ENCODE measurements at places on chromosomes 2 and 18.
A peak's percentile ranks its signal among the peaks of the same experiment; 100 is the strongest.

DNA sequence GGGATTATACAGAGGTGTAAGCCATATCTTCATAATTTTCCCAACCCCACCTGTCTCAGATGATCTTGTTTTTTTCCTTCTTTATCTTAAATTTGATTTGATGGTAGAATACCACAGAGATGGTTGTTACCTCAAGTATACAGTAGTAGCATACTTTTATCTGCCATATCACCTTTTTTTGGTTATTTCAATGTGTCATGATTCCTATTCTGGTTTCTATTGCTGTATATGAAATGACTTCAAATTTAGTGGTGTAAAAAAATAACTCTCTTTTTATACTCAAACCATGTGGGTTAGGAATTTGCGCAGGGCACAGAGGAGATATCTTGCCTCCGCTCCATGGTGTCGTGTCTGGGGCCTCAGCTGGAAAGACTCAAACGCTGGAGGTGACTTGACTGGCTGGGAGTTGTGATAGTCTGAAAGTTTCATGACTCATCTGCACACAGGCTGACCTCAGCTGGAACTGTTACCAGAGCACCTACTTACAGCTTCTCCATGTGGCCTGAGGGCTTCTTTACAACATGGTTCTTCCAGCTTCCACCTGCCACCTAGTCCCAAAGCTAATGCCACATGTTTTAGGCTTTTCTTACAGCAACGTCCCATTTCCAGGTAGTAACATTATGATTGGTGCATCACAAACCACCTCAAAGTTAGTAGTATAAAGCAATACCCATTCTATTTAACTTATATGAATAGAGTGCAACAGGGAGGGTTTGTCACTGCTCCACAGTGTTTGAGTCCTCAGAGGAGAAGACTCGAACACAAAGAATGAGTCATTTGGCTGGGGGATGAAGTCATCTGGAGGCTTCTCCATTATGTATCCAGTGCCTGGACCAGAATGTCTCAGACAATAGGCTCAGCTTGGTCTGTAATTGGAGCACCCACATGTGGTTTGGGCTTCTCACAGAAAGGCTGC is 82.3 kb upstream of the XPO1 start:
- no peak for DNase-seq

DNA sequence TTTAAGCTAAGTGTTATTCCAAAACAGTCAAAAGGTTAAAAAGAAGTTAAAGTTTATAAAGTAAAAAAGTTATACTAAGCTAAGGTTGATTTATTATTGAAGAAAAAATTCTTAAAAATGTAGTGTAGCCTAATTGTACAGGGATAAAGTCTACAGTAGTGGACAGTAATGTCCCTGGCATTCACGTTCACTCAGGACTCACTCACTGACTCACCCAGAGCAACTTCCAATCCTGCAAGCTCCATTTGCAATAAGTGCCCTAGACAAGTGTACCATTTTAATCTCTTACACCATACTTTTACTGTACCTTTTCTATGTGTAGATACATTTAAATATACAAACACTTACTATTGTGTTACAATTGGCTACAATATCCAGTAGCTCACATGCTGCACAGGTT is 86.1 kb downstream of the CACNB4 start:
- DNase-seq, result no peak

GRCh38 chr2:157830696-157831570 is 45.2 kb downstream of the ACVR1 start:
- DNase-seq, result no peak

- no peak for DNase-seq
These were observed 551.1 kb downstream of the TNS1 start for GRCh38 chr2:217451666-217452065.

- no peak for DNase-seq
These were observed 37.7 kb upstream of the TBC1D8 start for GRCh38 chr2:101188683-101189405.

DNA sequence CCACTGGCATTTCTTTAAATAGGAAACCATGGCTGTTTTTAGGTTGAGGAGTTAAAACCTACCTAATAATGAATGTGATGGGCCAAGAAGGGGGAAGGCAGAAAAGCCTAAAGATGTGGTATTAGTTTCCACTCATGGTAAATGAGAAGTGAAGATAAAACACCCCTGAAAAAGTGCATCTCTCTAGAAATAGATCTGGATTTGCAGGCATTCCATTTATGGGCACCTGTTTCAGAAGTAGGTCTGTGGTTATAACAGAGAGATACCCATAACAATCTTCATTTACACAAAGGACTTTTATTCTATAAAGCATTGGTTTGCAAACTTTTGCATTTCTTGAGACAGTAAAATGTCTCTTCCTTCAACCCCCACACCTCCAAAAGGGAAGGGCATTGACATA is 62.1 kb downstream of the PRKCE start:
- no peak for DNase-seq

GRCh38 chr2:242034996-242035814 is 165.7 kb downstream of the RTP5 start:
- peak; percentile 35 for DNase-seq

GRCh38 chr18:24790347-24790746 is 329.9 kb downstream of the HRH4 start:
- DNase-seq, result no peak

DNA sequence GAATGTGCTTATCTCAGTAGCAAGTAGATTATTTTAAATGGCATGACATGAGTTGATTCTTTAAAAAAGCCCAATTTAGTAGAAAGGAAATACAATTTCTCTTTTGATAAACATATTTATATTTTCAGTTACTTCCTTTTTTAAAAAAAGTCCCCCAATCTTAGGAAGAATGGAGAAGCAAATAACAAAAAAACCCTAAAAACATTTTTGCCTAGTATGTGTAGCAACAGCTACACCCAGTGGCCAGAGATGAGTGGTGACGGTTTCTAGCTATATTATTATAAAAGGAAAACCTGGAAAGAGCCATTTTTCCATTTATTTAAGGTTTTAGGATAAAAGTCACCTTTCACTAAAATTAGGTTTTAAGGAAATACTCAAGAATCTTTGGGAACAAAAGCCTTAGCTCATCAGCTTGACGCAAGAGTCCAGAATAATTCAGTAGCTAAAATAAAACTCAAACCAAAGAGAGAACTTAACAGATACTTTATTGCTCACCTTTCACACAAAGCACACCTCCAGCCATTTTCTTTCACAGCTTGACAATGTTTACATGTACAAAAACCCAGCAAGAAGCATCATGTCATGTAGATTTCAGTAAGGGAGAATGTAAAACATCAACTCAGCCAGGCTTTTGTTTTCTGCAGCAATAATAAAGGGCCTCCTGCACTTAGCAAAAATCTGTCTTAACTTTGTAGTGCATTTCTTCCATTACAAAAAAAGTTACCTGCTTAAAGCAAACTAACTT is 15.7 kb downstream of the FAM98A start:
- DNase-seq, result no peak

DNA sequence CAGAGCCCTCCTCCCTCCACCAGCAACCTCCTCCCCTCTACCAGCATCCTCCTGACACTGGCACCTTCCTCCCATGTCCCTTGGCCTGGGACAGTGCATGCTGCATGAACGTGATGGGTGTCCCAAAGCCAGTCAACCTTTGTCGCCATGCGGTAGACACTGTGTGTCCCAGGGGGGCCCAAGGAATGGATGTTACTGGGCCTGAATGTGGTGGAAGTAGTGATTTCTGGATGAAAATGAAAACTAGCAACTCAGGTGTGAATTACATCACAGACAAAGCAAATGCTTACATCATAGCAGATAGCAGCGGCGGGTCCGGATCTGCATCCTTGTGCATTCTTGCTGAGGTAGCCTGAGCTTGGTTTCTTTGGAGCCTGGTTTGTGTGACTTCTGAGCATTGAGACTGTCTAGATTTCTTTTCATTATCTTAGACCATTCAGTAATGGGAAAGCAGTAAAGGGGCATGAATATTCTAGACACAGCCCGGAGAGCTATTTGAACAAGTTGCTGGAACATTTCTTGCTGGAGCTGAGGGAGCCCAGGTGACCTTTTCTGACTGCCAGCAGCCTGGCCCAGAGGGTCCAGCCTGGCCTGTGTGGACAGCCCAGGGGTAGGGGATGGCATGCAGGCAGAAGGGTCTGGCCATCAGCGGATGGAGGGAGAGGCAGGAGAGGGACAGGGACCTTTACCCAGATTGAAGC is 100.4 kb downstream of the FAM210A start:
- no peak for DNase-seq

DNA sequence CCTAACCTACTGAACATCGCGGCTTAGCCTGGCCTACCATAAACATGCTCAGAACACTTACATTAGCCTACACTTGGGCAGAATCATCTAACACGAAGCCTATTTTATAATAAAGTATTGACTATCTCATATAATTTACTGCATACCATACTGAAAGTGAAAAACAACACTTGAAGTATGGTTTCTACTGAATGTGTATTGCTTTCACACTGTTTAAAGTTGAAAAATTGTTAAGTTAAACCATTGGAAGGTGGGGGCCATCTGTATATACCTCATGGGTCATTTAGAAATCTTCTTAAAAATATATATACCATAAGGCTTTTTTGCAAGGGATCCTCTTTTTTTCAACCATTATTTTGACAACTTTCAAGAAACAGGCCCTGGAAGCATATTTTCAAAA is 16.5 kb downstream of the RNF149 start:
- no peak for DNase-seq

DNA sequence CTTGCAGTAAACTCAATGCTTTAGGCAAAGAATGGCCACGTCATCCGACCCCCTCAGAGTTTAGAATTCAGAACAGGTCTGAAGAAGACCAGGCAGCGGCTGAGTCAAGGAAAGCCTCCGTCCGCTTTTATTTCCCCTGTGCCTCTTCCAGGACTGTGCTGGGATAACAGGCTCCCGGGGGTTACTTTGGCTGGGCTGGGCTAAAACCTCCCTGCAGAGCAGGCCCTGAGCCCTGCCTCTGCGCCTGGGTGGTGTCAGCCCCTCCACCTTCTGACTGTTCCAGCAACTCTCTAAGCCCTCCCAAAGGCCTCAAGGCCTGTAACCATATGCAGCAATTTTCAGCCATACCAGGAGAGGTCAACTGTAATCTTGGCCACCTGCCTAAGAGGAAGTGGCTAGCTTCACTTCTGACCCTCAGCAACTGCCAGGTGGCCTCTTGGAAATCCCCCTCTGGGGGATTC is 166.5 kb downstream of the RPIA start:
- DNase-seq, result no peak

GRCh38 chr2:229955663-229956062 is 33.4 kb downstream of the FBXO36 start:
- DNase-seq, result no peak

DNA sequence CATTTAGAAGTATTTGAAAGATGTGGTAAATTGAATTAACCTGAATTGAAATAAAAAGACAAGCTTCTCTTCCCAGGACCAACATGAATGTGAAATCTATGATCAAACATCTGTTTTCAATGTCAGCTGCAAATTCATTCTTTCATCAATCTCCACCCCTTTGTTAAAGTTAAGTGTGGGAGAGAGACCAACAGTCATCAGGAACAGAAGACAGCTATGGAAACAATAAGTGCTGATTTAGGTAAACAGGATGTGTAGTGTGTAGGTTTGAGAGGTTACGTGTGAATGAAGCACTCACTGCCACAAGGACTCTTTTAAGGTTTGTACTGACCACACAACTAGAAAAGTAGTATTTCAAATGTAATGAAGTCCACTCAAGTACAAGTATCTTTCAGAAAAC is 1659.8 kb upstream of the CELF4 start:
- DNase-seq, result no peak

GRCh38 chr2:19124135-19124534 is 234.3 kb downstream of the OSR1 start:
- no peak for DNase-seq

DNA sequence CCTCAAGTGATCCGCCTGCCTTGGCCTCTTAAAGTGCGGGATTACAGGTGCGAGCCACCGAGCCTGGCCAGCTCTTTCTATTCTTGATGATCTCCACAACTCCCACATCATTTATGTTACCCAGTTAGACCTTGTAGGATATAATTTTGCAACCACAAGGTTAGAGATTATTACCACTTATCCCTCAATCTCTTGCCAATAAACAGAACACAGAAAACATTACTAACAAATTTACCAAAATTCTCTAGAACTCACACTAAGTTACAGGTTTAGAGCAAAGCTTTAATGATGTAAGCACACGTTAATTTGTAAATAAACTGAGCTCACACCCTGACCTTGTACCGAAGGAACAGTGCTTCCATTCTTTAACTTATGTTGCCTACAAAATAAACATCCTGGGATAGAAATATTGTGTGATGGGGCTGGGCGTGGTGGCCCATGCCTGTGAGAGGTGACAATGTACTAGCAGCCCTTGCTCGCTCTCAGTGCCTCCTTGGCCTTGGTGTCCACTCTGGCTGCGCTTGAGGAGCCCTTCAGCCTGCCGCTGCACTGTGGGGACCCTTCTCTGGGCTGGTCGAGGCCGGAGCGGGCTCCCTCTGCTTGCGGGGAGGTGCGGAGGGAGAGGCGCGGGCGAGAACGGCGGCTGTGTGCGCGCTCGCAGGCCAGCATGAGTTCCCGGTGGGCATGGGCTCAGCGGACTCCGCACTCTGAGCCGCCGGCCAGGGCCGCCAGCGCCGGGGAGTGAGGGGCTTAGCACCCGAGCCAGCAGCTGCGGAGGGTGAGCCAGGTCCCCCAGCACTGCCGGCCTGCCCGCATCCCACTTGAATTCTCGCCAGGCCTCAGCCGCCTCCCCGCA is 42.1 kb upstream of the ITSN2 start:
- DNase-seq, result no peak

GRCh38 chr18:2827061-2827460 is 19.7 kb upstream of the EMILIN2 start:
- no peak for DNase-seq

- no peak for DNase-seq
These were observed 3.1 kb upstream of the TCF23 start for GRCh38 chr2:27145682-27146081.

GRCh38 chr2:11175293-11175795 is 20.1 kb downstream of the SLC66A3 start:
- no peak for DNase-seq

- DNase-seq, result peak; percentile 55
These were observed 33.0 kb upstream of the DLX1 start for GRCh38 chr2:172052000-172052983.

DNA sequence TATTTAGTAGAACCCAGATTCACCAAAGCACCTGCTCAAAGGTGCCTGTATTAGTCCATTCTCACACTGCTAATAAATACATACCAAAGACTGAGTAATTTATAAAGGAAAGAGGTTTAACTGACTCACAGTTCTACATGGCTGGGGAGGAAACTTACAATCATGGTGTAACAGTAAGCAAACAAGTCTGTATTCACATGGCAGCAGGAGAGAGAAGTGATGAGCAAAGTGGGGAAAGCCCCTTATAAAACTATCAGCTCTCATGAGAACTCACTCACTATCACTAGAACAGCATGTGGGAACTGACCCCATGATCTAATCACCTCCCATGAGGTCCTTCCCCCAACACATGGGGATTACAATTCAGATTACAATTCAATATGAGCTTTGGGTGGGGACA is 28.0 kb upstream of the DDX18 start:
- no peak for DNase-seq

DNA sequence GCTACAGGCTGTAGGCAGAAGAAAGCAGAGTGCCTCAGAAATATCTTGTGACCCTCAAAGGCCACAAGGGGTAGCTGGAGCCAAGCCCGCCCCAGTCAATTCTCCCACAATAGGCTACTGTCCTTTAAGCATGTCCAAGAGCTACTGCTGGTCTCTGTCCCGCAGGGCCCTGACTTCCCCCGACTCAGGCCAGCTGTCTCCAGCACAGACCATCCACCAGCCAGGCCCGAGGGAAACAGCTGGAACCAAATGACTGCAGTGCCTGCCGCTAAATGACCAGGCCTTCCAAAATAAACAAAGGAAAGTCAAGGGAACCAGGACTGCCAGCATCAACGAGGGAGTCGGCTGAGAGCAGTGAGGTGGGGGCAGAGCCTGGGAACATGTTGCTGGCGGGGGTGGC is 36.7 kb downstream of the MCFD2 start:
- DNase-seq, result peak; percentile 56

Measured in left lobe of liver (tissue), 2 donors.